Brain microvascular endothelial cell (primary cell): ENCODE measurements at places on chromosomes 6 and 20.

DNA sequence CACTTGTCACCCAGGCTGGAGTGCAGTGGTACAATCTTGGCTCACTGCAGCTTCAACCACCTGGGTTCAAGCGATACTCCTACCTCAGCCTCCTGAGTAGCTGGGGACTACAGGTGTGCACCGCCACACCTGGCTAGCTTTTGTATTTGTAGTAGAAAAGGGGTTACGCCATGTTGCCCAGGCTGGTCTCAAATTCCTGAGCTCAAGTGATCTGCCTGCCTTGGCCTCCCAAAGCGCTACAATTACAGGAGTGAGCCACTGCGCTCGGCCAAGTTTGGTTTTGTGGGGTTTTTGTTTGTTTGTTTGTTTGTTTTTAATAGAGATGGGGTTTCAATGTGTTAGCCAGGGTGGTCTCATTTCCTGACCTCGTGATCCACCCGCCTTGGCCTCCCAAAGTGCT lies 12.3 kb downstream of the LOC128125822 start:
- no peak for DNase-seq

DNA sequence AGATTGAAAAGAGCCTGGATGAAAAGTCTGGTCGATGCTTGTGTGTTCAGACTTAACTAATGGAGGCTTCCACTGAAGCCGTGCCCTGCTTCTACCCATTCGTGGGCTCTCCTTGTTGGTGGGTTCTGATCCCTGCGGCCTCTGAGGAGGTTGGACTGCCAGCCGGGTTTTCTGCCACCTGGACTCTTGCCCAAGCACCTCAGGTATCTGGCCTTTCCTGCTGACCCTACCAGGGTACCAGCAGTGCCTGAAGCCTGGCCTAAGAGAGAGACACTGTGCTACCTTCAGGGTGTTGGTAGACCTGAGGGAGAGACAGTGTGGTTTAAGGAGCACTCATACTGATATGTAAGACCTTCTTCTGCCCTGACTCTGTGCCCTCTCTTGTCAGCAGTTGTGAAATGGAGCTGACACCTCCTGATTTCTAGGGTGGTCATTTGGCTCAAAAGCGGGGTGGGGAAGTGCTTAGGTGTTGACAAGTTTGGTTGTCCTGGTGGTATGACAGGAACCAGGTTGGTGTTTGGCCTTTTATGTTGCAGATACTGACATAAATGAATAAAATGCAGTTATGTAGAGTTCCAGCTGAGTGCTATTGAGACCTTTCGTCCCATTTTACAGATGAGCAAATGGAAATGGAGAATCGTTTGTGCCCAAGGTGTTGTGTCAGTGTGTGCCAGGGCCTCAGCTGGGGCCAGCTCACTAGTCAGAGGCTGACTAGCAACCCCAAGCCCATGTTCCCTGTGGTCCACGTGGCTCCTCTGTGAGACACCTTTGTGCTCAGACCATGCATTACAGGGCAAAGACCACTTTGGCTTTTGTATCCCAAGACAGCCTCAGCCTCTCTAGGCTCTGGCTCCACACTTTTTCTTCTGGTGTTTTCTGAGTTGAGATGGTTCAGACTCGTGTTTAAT lies 3.1 kb downstream of the PLCG1 start:
- no peak for DNase-seq

DNA sequence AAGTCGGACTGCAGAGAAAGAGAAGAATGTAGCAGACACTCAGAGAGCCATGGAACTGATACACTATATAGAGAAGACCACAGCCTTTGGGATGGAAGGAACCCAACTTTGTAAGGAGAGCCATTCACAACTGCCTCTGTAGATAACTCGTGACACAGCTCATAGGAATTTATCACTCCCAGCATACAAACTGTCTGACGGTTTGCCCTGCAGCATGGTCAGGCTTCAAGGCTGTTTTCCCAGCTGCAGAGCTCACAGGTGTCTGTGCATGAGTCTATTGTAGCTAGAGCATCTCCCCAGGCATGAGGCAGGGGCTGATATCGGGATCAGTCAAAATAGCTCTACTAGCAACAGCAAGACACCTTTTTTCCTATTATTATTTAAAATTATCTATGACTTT lies 130.5 kb upstream of the DTNBP1 start:
- DNase-seq = peak; percentile 81

DNA sequence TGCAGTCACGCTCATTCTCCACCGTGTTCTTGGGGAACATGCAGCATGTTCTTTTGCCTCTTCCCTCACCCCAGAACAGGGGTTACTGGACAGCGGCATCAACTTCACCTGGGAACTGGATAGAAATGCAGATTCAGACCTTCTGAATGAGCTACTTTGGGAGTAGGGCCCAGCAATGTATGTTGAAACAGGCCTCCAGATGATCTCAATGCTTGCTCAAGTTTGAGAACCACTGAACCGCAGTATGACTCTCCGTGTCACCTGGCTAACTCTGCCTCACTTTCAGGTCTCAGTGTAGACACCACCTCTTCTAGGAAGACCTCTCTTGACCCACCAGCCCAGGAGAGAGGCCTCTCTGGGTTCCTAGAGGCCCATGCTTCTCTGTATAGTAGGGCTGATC lies 4.9 kb downstream of the TRIB3 start:
- no peak for DNase-seq

GRCh38 chr6:168935628-168936010 lies 318.0 kb downstream of the THBS2 start:
- no peak for DNase-seq

DNA sequence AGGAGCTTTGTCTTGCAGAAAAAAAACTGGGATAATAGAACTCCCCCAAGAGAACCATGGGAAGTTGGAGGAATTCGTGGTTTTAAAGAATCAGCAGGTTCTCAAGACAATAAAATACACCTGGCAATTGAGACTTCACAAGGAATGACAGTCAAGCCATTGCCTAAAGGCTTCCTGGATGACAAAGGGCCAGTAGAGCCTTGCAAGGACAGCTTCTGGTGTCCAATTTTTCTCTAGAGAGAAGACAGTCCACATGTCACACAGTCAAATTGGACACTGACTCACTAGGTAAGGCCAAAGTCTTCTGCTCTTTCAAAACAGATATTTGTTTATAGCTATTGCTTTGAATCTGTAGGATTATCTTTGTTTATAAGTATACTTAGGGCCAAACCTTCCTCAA lies 80.3 kb upstream of the BMP5 start:
- no peak for DNase-seq

DNA sequence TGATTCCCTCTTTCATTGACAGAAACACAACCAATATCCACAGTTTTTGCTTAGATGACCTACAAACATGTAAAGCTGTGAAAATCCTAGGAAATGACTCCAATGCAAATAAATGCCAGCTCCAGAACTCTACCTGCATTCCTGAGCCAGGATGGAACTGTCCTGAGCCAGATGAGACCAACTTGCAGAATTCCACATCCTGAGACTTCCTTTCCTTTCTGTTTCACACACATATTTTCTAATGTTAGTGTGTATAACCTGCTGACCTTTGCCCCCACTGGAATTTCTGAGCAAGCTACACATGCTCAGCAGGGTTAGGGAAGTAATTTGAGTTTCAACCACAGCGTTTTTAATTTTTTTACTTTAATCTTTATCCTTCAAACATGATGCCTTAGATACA lies 69.6 kb upstream of the ADGRF1 start:
- DNase-seq = peak; percentile 60

- DNase-seq = no peak
These were observed 284.4 kb upstream of the RNF24 start for GRCh38 chr20:4299773-4300172.

DNA sequence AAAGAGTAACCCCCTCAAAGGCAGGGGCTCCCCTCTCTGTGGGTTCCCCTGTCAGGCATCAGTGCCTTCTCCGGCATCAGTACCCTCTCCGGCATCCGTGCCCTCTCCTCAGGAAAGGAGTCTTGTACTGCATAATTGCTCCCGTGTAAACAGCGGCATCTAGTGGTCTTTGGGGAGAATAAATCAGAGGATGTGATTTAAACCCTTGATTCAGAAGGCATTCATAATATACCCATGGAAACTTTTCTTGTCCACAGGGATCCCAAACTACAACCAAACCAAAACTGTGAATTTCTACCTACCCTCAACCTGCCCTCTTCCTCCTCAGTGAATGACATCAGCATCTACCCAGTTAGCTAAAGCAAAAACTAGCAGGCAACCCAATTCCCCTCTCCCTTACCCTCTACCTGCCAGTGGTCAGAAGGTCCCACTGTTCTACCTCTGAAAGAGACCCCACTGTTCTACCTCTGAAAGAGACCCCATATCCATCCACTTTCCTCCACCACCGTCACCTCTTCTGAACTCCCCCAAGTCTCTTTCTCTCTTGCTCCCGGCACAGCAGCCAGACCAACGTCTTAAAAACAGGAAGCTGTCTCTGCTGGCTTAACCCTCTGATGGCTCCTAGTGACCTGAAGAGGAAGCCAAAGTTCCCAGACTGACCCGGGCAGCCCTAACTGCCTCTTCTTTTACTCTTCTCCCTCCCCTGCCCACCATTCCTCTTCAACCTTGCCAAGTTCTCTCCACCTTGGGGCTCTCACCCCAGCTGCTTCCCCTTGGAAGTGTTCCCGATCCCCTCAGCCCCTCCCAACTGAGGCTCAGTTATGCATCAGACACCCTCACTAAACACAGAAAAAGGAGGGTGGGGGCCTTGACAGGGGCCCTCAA lies 27.2 kb downstream of the UBE2V1 start:
- DNase-seq = peak; percentile 49

DNA sequence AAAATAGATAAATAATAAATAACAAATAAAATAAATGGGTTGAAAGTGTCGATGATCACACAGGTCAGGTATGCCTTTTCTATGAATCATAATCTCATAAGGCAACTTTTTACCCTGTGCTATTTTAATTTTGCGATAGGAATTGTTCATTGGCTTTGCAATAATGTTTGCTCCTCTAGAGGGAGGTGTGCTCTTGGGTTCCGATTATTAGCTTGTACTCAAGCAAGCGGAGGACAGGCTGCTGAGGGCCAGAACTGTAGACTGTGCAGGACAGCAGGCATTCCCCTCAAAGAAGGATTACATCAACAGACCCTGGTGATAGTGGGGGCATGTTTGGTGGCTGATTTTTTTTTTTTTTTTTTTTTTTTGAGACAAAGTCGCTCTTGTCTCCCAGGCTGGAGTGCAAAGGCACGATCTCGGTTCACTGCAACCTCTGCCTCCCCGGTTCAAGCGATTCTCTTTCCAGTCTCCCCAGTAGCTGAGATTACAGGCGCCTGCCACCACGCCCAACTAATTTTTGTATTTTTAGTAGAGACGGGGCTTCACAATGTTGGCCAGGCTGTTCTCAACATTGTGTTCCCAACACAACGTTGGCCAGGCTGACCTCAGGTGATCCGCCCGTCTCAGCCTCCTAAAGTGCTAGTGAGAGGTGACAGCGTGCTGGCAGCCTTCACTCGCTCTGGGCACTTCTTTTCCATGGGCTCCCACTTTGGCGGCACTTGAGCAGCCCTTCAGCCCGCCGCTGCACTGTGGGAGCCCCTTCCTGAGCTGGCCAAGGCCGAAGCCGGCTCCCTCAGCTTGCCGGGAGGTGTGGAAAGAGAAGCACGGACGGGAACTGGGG lies 35.6 kb downstream of the RIOK1 start:
- DNase-seq = peak; percentile 57

DNA sequence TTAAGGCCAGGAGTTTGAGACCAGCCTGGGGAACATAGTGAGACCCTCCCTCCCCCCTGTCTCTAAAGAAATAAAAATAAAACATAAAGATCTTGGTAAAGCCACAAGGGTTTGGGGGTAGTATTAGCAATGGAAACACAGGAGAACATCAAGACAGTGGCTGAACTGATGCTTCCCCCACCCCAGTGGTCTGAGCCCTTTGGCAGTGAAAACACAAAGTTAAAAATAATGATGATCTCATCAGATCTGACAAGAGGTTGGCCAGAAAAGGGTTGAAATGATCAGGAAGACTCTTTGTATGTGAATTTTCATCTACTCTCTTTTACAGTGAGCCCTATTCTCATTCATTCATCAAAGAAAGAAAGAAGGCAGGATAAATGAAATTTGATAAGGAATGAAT lies 93.7 kb downstream of the KCNB1 start:
- DNase-seq = no peak

DNA sequence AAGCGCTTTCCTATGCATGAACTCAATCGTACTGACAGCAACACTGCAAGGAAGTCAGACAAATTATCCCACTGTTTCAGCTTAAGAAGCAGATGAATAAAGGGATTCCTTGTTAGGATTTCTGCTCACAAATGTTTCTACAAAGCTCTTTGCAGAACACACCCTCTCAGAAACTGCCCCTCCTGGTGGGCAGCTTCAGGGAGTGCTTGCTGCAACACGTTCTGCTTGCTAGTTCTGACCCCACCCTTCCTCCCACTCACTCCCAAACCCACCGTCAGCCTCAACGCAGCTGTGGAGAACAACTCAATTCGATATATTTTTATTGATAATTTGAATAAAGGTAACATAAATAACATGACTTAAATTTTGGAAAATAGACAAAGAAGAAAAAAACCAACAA lies 250.8 kb upstream of the PRDM1 start:
- DNase-seq = peak; percentile 9

DNA sequence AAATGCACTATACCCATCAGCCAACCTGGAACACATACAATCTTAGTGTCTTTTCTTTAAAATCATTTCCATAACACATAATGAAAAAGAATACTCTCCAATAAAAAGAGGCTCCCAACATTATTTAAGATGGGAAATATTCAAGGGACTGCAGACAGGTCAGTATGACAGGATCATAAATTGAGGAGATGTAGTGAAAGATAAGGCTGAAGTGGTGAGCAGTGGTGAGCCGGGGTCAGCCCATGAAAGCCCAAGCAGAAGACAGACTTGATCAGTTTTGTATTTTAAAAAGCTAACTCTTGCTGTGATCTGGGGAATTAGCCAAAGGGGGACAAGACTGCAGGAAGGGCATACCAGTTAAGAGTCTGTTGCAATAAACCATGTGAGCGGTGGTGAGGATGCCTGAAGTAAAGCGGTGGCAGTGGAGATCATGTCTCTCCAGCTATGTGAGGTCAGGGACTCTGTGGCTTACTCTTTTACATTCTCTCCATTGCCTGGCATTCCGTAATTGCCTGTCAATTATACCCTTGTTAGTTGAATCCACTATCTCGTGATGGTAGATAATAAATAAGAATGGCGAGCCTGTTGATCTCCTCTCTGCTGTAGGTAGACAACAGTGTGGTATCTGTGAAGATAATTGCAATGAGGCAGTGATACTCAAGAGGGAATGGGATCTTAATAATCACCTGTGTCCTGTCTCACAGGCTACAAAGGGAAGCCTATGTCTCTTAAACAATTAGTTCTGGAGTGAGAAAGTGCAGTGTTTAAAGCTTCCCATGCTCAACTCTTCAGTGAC lies 97.4 kb downstream of the FILIP1 start:
- no peak for DNase-seq

DNA sequence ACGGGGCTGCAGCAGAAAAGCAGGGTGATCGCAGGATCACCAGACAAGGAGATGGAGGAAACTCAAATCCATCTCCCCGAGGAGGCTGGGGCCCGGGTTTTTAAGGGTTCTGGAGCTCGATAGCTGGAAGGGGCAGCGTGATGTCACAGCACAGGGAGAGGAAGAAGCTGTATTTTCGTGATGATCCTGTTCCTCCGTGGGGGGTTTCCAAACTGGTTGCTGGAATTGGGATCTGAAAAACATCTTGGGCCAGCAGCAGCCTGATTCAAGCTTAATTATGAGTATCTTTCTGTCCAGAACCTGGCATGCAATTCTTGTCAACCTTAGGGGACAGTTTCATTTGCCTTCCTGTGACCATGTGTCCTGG lies 4.1 kb downstream of the CST7 start:
- DNase-seq = no peak

GRCh38 chr6:14910692-14911547 lies 334.9 kb upstream of the JARID2 start:
- no peak for DNase-seq
